Effector memory CD4-positive, alpha-beta T cell (primary cell): ENCODE measurements at places on chromosomes 1 and 21.

DNA sequence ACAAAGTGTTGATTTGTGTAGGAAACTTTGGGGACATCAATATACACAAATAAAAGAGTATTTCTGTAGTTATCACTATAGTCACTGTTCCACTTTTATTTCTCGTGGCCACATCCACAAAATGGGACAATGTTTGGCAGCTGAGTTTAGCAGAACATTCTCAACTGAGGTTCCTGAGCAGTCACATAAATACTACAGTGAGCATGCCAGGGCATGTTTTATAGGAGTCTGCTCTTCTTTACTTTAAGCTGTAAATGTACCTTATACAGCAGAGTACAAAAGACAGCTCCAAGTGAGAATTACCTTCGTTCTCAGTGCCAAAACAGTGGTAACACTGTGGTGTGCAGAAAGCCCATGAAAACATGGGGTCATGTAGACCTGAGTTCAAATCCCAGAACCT is 5.0 kb downstream of the BTG3 start:
- DNase-seq: no peak

DNA sequence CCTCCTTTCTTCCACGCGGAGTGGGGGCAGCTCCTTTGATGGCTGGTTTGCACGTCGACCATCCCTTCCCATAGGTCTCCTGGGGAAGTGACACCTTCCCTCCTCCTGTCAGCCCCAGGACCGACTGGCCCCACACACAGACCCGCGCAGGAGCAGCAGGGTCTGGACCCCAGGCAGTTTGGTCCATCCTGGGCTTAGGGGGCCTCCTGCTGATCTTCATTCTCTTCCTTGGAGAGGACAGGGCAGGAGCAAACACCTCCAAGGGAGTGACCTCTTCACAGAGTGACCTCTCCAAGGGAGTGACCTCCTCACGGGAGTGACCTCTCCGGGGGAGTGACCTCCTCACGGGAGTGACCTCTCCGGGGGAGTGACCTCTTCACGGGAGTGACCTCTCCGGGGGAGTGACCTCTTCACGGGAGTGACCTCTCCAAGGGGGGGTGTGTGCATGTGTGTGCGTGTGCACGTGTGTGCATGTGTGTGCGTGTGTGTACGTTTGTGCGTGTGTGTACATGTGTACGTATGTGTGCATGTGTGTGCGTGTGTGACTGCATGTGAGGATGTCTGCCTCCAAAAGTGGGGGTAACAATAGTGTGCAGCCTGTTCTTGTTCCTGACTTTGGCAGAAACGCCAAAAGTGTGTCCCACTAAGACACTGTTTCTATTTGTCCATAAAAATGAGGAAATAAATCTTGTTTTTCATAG is 29.8 kb downstream of the COL6A1 start:
- no peak for DNase-seq

DNA sequence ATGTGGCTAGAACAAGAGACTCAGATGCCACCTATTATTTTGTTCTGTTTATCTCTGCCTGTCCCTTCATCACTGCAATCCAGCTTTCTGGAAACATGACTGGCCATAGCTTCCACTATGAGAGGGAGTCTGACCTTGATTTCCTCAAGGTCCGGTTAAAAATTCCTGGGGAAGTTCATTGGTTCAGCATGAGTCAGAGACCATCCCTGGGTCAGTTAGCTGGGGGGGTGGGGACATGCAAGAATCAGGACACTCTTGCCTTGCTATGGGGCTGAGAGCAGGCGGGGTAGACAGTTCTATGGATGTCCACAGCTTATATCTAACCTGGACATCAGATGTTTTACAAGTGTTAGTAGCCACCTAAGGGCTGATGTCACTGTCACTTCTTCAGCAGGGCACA is 81.1 kb downstream of the TENT5C start:
- DNase-seq: no peak

DNA sequence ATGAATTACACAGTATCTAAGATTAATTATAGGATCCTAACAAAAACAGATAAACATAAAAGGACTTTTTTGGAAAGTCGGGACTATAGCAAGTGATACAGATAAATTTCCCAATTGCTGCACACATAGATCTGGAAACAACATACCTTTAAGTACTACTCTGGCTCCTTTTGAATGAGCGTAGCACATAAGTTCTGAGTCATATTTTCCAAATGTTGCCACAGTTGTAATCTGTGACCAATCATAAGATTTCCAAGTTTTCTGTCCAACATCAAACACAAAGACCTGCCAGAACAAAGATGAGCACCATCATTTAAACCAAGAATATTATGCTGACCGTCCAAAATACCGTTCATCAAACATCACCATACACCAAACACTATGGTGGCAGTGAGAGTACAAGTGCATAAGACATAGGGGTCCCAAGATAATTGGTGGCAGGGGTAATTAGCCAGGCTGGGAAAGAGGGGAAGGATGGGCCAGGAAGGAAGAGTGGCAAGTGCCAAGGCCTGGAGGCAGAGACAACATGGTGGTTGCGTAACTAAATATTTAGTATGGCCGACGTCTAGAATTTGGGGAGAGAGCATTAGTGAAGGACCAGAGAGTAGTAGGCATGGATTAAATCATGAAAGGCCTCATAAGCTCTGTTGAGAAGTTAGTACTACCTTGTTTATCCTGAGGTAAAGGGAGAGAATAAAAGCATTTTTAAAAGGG is 3.6 kb downstream of the CTBS start:
- no peak for DNase-seq

- DNase-seq: no peak
Observed at GRCh38 chr1:115671176-115671934, 29.6 kb downstream of the VANGL1 start.

- DNase-seq: no peak
Observed at GRCh38 chr1:22383526-22384294, 67.9 kb upstream of the ZBTB40 start.

- no peak for DNase-seq
Observed at GRCh38 chr1:20224546-20224945, 38.2 kb upstream of the PLA2G2C start.

DNA sequence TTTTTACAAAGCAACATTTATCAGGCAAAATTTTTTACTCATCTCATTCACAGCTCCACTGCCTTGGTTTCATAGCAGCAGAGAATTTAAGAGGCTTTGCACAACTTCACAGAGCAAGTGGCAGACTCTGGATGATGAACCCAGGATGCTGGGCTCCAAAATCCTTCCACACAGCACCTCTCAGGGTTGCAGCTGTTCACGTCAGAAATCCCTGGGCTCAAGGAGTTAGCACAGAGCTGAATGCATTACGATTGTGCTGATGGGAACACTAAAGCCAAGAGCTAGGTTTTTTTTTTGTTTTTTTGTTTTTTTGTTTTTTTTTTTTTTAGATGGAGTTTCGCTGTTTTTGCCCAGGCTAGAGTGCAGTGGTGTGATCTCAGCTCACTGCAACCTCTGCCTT is 2.4 kb upstream of the HTR6 start:
- no peak for DNase-seq

DNA sequence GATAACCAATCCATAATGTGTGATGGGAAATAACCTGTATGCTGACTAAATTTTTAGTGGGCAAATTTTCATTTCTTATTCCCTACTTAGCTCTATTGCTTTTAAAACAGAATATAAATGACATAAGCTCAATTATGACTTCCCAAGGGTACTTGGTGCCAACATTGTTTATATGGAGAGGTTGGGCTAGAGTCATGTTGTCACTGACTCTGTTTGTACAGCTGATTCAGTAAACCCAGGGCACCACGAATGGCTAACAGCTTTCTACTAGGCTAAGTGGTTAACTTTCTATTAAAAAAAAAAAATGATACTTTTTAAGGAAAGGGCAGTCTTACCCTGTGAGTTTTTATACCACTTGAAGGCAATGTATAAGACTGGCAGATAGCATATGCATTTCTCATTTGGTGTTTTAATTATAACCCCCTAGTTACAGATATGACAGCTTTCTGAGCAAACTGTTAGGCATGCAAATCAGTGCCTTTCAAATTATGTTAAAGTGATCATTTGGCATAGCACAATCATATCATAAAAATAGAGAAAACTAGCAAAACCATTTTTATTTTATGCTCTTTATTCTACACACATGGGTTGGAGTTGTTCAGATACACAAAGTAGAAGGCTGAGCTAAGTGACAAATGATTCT is 147.1 kb downstream of the DNM3 start:
- DNase-seq: no peak
